ENCODE measurements at places on chromosomes 13 and 19. TPM values are rescaled to one million over a fixed set of nuclear protein-coding genes. Genes with fewer than 3 reads are reported as not detected.

DNA sequence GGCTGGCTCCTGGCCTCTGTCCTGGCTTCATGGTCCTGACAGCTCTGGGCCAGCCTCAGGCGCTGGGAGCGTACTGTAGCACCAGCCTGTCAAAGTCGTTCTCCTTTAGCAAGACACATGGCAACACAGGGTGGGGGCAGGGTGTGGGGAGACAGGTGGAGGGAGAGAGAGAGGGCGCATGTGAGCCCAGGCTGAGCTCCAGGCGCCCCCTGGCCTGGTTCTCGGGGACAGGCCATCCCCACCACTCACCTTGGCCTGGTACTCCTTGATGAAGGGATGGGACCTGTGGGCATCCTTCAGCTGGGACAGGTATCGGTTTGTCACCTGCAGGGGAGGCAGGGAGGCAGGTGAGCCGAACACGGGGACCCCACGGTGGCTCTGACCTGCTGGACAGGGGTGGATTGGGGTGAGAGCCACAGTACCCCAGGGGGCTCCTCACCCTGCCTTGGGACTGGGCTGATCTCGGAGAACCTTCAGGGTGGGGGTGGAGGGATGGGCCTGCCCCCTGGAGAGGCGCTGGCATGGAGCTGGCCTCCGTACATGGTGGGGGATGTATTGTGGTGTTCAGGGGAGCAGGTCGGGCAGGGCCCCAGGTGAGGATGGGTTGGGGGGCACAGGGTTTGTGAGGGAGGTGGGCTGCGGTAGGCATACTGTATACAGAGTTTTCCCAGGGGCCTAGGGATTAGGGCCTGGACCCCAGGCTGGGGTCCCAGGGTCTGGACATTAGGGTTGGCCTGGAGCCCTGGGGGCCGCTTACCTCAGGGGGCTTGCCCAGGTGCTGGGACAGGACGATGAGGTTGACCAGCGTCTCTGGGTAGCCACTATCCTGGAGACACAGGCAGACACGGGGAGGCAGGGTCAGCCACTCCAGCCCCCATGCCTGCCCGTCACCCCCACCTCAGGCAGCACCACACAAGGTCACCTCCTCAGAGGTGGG lies 3.9 kb upstream of the CERS1 start:
- no peak for DNase-seq

GRCh38 chr13:86862137-86862536 lies 809.0 kb upstream of the SLITRK5 start:
- no peak for DNase-seq

- DNase-seq, result no peak
Observed at GRCh38 chr13:114110091-114110829, 22.2 kb downstream of the RASA3 start.

Gene CCDC124
- 22.9 TPM for total RNA-seq

Gene CEACAM1
- total RNA-seq, result 1.3 TPM

Gene CGB3
- not detected for total RNA-seq

Gene CLEC11A
- total RNA-seq, result 64.4 TPM

Gene KASH5
- total RNA-seq, result 0.27 TPM
